ENCODE measurements at places on chromosomes 6 and 20.

DNA sequence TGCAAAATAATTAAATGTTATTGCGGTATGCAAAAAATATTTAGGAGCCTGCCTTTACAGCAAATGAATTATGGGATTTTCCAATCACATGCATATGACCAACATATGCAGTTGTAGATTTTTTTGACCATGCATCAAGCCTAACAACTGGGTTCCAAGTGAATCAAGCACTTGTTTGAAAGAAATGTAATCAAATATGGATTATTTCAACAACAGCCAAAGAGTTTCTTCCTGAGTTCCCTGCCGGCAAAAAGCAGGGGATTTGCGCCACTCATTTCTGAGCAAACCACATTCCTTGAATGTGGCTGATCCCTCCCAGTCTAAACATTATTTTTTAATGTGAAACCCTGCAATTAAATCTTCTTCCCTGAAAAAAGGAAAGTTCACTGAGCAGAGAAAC is 100.1 kb upstream of the ADTRP start:
- no peak overlapping the region for H3K27ac ChIP-seq
- H3K36me3 ChIP-seq: no peaks in the 10 kb centered on the region
- H3K4me3 ChIP-seq: no peak overlapping the region
- no peaks in the 10 kb centered on the region for H3K4me1 ChIP-seq

GRCh38 chr6:144307880-144308279 is 22.7 kb downstream of the UTRN start:
- no peak for DNase-seq
- peaks cover 4% of the 10 kb centered on the region for H3K4me1 ChIP-seq
- no peak overlapping the region for H3K4me3 ChIP-seq
- no peaks in the 10 kb centered on the region for H3K27me3 ChIP-seq

DNA sequence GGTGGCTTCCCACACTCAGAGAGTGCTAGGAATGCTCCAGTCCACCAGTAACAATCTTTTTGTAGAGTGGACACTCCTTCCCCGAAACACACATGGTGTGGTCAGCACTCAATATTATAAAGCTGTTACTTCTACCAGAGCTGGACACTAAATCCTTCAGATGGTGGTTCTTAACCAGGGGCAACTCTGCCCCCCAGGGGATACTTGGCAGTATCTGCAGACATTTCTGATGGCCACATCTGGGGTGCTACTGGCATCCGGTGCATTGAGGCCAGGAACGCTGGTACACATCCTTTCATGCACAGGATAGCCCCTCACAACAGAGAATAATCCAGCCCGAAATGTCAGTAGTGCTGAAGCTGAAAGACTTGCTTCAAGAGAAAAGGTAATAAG is 124.4 kb downstream of the NFATC2 start:
- no peaks in the 10 kb centered on the region for H3K36me3 ChIP-seq
- no peaks in the 10 kb centered on the region for H3K4me1 ChIP-seq
- H3K4me3 ChIP-seq: no peak overlapping the region
- H3K27ac ChIP-seq: no peak overlapping the region
- DNase-seq: no peak
- no peaks in the 10 kb centered on the region for H3K27me3 ChIP-seq

- no peaks in the 10 kb centered on the region for H3K27me3 ChIP-seq
- H3K36me3 ChIP-seq: no peaks in the 10 kb centered on the region
- no peaks in the 10 kb centered on the region for H3K4me1 ChIP-seq
- DNase-seq: peak; percentile 59
- H3K27ac ChIP-seq: no peak overlapping the region
- H3K4me3 ChIP-seq: peak overlapping the region; percentile 93
Observed at GRCh38 chr6:28880894-28881780, 42.6 kb downstream of the TRIM27 start.

DNA sequence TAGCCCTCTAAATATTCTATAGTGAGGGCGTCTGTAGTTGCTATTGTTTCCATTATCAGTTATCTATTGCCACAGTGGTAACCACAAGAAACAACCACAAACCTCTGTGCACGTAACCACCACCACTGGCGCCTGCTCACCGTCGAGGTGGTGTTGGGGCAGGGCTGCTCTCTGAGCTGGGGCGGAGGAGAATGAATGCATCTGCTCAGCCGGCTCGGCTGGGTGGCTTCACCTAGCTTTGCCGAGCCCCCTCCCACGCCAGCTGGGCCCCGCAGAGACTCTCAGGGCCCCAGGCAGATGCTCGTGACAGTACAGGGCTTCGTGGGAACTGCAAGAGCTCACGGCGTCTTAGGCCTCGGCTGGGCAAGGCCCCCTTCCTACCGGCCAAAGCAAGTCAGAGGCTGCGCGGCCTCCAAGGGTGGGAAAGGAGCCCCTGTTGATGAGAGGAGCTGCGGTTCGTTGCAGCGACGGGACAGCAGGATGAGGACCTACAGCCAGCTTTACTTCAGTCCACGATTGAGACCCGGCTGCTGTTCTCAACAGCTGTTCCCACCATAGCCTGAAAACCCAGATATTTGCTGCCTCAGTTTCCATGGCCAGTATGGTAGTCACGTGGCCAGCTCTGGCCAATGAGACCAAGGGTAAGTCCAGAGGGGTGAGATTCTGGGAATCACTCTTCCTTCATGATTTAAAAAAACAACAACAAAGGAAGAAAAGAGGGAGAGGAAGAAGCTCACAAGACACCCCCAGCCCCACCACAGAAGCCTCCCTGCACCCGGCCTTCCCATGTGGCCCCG is 120.2 kb upstream of the AFDN start:
- no peak overlapping the region for H3K27ac ChIP-seq
- no peaks in the 10 kb centered on the region for H3K4me1 ChIP-seq
- DNase-seq: no peak
- H3K27me3 ChIP-seq: no peaks in the 10 kb centered on the region
- no peaks in the 10 kb centered on the region for H3K36me3 ChIP-seq

DNA sequence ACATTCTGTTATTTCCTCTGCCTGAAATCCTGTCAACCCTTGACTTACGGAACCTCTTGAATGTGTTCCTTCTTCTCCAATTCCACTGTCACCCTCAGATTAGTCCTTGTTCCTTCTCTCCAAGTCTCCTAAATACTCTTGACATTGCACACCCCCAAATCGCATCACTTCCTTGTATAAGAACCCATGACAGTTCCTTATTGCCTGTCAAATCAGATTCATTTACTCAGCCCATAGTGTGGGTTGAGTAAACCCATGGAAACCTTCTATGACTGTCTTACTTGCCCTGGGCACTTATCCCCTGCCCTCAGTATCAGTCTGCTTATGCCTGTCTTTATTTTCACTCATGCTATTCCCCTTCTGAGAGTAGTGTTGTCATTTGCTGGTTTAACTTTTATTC is 40.5 kb downstream of the ARMC2 start:
- no peaks in the 10 kb centered on the region for H3K36me3 ChIP-seq
- no peak overlapping the region for H3K27ac ChIP-seq
- H3K4me3 ChIP-seq: no peak overlapping the region
- H3K4me1 ChIP-seq: no peaks in the 10 kb centered on the region
- H3K27me3 ChIP-seq: no peaks in the 10 kb centered on the region
